ENCODE measurements at places on chromosomes 16 and 17. TPM values are rescaled to one million over a fixed set of nuclear protein-coding genes. Genes with fewer than 3 reads are reported as not detected.

Gene MEIOC
- not detected for total RNA-seq

Gene MYH13
- not detected for total RNA-seq

Gene SHCBP1
- total RNA-seq = 42.2 TPM

Gene TBC1D3B
- 3.3 TPM for total RNA-seq

Gene GRB7
- total RNA-seq = not detected

Measured in endothelial cell of umbilical vein (primary cell).